Head of caudate nucleus (tissue), 42 donors: ENCODE measurements at places on chromosomes 3 and 15.
A peak's percentile ranks its signal among the peaks of the same experiment; 100 is the strongest.

GRCh38 chr15:55230051-55230670, 33.4 kb upstream of the RSL24D1 start:
- DNase-seq = no peak

GRCh38 chr3:164452707-164453106, 625.6 kb downstream of the SI start:
- DNase-seq = no peak

DNA sequence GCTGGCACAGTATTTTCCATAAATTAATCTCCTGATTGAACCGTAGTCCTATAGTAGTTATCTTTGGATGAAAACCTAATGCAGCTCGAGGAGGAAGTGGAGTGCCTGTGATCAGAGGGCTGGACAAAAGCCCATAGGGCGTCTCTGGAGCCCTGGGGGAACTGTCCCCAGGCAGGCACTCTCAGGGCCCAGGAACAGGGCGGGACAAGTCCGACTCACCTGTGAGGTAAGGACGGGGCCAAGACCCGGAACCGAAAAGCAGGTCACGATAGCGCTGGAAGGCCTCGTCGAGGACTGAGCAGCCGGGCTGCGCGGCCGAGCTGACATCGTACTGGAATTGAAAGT, 341 bp downstream of the HEXA start:
- DNase-seq = peak; percentile 72

DNA sequence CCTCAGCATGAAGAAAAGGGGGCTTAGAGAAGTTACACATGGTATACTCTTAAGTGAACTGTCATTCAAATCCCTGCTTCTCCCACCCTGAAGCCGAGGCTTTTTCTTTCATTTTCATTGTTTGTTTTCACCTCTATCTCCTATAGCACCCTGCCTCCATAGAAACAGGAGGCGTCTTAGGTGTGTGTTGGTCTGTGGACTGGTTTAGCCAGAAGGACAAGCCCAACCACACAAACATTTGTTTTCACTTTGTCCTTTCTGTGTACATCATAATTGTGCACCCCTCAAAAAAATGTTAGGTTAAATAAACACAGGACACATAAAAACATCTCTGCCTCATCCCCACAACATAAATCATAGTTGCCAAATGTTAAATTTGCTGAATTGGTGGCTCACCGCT, 73.3 kb upstream of the UBE2E2 start:
- DNase-seq = no peak

DNA sequence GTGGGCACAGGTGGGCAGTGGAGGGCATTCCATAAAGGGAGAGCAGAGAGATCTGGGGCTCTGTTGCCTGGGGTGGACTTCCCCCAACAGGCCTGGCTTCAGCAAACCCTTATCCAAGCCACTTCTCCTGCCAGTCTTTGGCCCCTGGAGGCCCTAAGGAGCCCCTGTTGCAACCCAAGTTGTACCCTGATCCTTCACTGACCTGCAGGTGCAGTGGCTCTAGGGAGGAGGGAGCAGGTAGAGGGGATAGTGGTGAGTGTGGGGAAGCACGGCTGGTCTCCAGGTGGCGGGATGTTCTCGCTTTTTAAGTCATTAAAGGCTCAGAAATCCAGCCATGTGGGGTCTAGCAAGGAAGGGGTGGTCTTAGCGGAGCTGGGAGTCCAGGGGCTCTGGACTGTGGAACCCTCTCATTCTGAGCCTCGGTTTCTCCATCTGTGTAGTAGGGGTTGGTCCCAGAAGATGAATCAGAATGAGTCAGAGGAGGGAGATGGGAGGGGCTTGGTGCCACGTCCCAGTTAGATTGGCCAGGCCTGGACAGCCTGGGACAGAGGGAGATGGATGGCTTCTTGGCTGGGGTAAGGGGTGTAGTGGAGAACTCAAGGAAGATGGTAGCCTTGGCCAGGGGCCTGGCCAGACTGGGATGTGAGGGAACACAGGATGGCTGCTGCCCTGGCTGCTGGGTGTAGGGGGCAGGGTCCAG, 2.6 kb downstream of the ZBTB47 start:
- peak; percentile 54 for DNase-seq

DNA sequence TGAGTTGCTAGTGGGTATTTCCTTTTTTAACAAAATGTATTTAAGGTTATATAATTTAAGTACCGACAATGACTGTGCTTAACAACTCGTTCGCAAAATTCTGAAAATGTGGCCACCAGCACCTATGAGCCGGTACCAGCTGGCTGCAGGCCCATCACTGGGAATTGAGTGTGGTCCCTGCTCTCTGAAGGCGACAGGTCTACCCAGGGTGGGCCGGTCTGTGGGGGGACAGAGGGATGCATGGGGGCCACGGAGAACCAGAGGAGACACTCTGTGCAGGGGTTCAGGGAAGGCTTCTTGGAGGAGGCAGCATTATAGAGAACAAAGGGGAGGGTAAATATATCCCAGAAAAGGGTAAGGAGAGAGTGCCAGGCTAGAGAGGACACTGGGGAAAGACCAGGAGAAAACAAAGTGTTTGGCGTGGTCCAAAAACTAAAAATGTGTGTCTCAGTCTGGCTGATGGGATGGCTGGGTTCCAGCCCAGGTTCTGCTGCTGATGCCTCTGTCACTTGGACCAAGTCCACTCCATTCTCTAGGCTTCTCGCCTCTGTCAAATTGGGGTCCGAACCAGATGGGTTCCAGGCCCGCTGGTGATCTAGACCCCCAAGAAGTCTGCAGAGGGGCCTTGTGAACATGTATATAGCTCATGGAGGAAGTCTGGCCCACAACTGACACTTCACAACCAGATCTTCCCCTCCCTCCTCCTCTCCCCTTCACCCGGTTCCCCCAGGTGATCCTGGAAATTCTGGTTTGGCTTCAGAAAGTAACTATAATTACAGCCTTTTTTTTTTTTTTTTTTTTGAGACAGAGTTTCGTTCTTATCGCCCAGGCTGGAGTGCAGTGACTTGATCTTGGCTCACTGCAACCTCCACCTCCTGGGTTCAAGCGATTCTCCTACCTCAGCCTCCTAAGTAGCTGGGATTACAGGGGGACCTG, 10.7 kb upstream of the CYP11A1 start:
- no peak for DNase-seq

DNA sequence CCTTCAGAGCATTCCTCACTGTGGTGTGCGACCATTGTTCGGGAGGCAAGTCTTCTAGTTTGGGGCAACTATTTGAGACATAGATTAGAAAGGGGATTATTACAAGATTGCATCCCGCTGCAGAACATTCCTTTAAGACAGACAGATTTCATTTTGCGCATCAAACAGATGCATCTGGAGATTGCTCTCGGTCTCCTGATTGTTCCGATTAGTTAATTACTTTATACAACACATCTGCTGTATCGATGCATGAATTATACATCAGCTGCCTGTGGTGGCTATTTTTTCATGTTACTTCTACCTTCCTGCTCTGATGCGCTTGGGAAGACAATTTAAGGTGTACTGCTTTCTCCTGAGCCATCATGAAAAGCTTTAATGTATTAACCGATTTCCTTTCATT, 10.0 kb downstream of the SATB1 start:
- DNase-seq = no peak

DNA sequence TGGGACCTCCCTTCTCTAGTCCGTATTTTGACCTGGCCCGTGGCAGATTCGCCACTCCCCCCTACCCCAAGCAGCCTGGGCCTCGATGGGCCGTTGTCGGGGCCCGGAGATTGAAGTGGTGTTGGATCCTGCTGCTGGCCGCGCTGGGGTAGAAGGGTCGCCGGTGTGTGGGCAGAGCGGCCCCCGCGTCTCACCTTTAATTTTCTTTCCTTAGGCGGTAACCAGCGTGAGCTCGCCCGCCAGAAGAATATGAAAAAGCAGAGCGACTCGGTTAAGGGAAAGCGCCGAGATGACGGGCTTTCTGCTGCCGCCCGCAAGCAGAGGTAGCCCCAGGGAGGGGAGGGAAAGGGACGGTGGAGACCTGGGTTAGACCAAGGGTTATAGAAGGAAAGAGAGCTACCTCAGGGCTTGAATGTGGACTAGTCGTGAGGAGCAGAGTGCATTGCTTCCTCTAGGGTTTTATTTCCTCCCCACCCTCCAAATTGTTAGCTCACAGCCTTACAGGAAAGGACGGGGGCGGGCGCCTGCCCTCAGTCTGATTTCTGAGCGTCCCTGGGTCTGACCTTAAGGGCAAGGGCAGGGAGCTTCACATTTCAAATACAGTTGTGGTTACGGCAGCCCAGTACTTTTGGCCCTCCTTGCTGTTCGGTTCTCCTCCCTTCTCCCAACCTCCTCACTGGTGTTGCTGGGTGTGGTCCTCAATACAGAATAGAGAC, 799 bp downstream of the SERF2 start:
- no peak for DNase-seq

DNA sequence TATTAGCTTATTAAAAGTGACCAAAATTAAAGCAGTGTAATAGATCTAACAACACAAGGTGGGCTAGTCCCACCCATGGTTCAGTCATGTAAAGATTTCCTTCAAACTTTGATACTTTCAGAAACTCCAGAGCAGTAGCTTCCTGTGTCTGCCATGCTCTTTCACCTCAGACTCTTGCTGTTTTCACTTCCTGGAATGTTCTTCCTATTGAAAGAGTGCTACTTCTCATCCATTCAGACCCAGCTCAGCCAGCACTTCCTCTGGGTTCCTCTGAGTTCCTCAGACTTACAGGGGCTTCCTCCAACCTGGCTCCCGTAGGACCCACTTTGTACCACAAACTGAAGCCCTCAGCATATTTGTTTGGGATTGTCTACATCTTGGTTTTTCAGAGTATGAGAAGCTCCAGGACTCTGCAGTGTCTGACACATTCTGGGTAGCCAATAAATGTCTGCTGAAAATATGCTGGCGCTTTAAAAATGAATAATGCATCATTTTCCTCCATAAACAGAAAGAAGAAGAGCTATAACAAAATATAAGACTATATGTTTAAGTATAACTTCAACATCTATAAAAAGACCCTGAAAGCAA, 18.0 kb downstream of the NCEH1 start:
- no peak for DNase-seq

- DNase-seq = no peak
These were observed 208.1 kb upstream of the NR2F2 start for GRCh38 chr15:96122077-96123027.

DNA sequence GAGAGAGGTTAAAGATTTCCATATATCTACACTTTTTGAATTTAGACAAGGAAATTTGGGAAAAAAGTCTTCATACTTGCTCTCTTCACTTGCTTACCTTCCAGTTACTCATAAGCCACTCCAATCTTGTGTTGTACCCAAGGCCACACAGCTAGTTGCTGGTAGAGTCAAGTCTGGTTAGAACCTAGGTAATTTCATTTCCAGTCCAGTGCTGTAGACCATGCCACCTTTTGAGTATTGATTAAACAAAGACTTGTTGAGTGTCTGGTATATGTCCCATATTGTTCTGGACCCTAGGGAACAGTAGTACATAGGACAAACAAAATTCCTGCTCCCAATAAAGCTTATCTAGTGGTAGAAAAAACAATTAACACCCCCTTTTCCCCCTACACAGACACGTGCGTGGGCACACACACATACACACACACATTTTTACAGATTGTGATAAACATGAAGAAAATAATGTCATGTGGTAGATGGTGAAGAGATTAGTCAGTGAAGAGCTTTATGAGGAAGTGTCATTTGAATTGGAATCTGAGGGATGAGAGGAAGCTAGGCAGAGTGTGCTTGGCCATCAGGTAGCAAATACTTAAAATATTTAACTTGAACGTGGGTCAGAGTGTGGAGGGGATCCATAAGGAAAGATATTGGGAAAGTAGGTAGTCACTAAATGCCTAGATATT, 2.1 kb downstream of the CMC1 start:
- DNase-seq = no peak

- DNase-seq = no peak
These were observed 254.7 kb downstream of the PLOD2 start for GRCh38 chr3:145906301-145906700.

DNA sequence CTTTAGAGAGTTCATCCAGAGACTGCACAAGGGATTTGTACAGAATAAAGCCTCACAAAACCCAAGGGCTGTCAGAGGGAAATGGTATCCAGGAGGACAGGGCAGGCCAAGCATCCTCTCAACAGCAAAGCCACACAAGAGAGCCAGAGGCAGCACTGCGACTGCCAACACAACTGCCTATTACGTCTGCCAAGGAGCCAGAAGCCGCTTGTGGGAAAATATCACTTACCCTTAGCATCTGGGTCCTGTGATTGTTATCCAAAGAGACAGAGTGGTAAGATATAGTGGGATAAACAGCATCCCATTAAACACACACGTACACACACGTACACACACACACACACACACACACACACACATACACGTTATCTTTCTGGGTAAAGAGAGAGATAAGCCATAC, 618.3 kb upstream of the AGTR1 start:
- DNase-seq = peak; percentile 52

- DNase-seq = no peak
These were observed 53.3 kb upstream of the CHMP2B start for GRCh38 chr3:87173776-87174175.

DNA sequence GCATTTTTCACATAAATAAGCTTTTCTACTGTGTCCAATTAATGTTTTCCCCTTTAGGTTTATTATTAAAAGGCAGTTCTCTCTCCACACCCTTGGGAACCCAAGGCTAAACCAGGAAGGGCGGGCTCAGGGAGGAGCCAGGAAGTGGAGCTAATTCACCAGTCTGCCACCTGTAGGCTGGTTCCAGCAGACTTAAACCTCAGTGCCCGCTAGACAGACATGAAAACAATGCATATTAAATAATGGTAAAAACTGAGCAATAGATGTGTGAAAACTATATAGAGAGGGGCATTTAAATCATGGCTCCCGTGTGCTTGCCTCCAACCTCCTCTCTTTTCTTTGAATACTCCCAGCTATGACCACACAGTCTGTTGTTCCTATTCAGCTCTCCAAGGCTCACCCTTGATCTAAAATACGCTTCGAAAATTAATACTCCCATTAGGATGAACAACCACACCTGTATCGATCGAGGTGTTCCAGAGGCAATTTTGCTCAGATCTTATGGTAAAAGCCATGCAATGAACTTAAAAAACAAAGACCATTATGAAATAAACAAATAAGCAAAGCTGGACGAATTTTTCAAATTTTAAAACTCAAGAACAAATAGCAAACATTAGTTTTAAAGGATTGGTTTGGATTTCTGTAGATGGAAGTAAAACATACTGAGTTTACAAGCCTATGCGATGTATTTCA, 253.3 kb downstream of the TJP1 start:
- no peak for DNase-seq

DNA sequence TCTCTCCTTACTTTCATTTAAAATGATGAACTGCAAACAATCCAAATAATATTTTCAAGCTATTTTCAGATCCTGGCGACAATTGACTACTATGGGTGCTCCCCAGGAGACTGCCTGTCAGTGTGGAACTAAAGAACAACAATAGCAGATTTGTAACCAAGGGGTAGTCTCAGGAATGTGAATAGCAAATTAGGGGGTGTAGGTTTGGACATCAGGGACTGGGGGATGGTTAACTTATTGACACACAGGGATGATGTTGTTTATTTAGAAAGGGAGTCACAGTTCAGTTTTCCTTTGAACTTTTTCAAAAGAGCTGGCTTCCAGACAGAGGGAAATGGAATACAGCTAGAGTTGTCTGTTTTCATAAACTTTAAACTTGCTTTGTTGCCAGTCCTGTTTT, 229.8 kb downstream of the LRTM1 start:
- DNase-seq = no peak

- DNase-seq = no peak
These were observed 22.0 kb upstream of the ANXA2 start for GRCh38 chr15:60419753-60420152.

- no peak for DNase-seq
These were observed 7.5 kb upstream of the PHLDB2 start for GRCh38 chr3:111851511-111851954.
